RKO (cell line): ENCODE measurements at places on chromosomes 5 and 9.

- peak; percentile 24 for DNase-seq
Observed at GRCh38 chr5:171484460-171484899, 65.0 kb downstream of the FGF18 start.

- DNase-seq, result no peak
Observed at GRCh38 chr5:136525597-136525996, 160.3 kb upstream of the TRPC7 start.

- DNase-seq, result no peak
Observed at GRCh38 chr5:178546675-178547033, 43.5 kb downstream of the COL23A1 start.

- no peak for DNase-seq
Observed at GRCh38 chr9:116083837-116084236, 69.8 kb upstream of the PAPPA start.
